Activated T-helper 1 cell treated with anti-CD3 and anti-CD28 coated beads, Interleukin-2, amount 50 U/mL, for 16 hours (primary cell): ENCODE measurements at places on chromosomes 7 and 10.
A peak's percentile ranks its signal among the peaks of the same experiment; 100 is the strongest.

- no peak for DNase-seq
Observed at GRCh38 chr10:86968271-86968993, at the start of gene ADIRF. TSS of gene ADIRF (plus strand) at chr10:86968482. CDS start at chr10:86968545, 63 bp downstream.

GRCh38 chr10:27730041-27730440, 15.6 kb downstream of the MKX start:
- no peak for DNase-seq

DNA sequence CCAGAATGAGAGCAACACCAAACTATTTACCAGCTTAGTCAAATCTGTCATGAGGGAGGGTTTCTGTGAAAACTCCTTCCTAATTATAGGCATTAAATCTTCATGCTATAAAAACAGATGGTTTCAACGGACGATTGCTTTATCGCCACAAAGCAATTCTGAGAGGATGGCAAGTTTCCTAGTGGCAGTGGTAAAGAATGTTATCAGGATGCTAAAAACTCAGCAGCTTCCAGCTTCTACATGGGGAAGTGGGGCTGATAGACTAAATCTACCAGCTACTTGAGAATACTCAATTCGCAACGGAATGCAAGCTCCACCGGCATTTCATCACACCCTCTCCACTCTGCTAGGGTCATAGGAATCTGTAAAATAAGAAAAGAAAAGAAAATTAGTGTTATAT, 41.8 kb downstream of the JCAD start:
- DNase-seq, result no peak

- no peak for DNase-seq
Observed at GRCh38 chr10:124699471-124700292, 44.5 kb downstream of the FAM53B start.

GRCh38 chr7:115721293-115722217, 309.0 kb downstream of the TFEC start:
- DNase-seq, result no peak

GRCh38 chr7:55427800-55428199, 62.7 kb downstream of the LANCL2 start:
- DNase-seq, result no peak

DNA sequence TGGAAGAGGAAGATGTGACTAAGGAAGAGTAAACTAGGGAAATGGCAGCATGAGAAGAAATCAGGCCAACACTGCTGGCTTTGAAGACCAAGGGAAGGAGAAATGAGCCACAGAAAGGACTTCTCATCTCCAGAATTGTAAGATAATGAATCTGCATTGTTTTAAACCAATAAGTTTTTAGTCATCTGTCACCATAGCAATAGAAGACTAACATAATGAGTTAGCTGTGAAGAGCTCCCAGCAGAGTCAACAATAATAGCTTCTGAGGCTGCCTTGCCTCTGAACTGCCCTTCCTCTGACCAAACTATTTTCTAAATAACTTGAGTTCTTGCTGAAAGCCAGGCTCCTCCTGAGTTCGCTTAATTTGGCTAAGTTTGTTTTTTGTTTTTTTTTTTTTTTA, 103.6 kb downstream of the CACNA2D1 start:
- DNase-seq, result no peak

DNA sequence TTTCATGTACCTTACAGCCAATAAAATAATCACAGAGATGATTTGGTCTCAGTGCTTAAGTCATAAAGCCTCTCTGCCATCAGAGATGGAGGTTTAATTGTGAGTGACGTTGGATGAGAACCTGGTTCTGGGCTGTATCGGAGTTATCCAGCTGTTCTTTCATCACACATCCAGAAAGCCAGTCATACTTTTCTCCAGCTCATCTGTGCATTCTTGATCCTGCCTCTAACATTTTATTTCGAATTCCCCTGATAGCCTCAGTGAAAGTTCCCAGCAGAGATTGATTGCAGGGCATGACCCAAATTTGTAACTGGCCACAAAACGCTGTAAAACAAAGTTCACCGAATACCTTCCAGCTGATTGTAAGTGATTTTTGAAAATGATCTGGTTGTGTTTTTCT, 212.6 kb upstream of the HABP2 start:
- no peak for DNase-seq

DNA sequence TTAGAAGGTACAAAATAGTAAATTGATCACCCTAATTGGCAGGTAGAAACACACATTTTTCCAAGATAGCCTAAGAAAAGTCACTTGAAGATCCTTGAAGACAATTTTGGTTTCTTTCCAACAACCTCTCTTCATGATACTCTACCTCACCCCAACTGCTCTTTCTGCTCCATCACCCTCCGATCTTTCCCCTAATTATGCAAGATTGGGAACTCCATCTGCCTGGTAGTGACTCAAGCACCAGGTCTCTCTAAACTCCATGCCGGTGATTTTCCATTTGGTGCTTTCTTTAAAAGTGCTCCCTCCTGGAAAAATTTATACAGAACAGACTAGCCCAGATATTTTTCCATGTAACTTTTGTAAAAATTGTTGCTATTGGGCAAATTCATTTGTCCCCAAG, 1.1 kb upstream of the AKR1B1 start:
- no peak for DNase-seq

- DNase-seq, result no peak
Observed at GRCh38 chr7:77685233-77685632, 11.0 kb upstream of the RSBN1L start.

- DNase-seq, result no peak
Observed at GRCh38 chr7:11206177-11206899, 232.7 kb downstream of the PHF14 start.

DNA sequence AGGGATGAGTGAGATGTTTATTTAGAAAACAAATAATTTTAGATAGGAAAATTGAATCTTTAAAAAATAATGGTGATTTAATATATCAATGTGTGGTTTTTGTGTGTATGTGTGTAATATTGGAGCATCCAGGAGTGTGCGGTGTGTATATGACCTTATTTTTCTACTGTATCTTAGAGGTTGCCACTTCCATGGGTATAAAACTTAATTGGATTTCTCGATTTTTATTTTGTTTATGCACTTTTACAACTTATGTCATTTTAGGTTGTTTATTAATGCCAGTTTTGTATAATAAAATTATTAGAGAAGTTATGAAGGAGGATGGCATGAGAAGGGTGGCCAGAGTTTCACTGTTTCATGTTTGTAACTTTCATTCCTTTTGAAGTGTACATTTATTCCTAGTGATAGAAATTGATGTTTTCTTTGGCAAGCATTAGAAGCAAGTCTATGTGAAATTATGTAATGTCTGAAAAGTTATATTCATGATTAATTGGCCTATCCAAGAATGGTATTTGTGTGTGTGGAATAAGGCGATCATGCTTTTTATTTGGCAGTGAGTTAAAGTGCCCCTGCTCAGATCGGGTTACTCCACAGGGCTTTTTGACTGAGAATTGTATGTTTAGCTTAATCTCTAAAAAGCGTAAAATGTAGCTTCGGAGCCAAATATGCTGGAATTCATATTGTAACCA, 110.3 kb downstream of the KAT6B start:
- no peak for DNase-seq

DNA sequence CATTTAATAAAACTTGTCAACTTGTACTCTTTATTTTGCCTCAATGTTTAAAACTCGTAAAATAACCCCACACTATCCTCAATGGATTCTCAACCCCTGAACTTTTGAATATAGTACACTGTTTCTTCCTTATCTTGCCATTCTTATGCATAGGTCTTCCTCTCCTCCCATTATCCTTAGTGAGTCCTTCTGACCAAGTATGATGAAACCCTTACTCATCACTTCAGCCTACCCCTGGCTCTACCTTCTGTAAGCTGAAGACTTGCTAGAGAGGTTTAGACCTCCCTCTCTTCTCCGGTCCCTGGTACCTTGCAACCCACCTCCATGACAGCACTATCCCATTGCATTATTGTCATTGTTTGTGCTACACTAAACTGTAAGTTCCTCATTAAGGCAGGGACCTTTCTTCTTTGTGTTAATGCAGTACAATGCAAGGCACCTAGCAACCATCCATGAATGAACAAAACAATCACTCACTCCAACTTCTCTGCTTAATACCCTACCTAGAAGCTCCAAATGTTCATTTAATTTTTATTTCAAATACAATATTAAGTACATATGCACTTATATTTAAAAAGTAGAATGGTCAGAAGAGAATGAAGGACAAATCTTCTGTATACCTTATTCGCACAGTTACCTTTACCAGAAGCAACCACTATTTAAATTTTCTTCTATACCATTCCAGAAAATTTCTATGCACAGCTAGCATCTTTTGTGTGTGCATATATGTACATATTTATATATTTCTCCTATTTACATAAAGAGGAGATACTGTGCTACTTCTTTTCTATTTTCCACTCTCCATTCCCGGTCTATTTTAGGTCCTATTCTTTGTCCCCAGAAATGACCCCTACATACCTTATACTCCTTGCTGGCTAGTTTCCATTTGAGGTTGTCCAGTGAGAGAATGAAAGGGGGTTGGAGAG, 77.5 kb downstream of the SLC16A9 start:
- no peak for DNase-seq

DNA sequence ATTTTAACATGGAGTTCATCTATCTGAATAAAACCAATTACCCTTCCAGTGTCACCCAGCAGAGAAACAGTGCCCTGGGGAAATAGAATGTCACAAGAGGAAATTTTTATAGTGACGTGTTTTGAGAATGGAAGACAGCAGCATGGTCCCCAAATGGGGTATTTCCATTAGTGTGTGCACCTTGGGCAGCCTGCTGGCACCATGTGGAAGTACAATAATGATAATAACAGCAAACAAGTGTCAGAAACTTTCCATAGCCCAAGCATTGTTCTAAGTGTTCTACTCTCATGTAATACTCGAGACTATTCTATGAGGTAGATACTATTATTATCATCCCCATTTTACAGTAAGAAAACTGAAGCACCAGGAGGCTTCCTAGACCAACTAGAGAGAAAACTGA, 2.2 kb upstream of the PDE1C start:
- DNase-seq, result no peak

- no peak for DNase-seq
Observed at GRCh38 chr7:6035165-6035564, 4.0 kb downstream of the ANKRD61 start.

DNA sequence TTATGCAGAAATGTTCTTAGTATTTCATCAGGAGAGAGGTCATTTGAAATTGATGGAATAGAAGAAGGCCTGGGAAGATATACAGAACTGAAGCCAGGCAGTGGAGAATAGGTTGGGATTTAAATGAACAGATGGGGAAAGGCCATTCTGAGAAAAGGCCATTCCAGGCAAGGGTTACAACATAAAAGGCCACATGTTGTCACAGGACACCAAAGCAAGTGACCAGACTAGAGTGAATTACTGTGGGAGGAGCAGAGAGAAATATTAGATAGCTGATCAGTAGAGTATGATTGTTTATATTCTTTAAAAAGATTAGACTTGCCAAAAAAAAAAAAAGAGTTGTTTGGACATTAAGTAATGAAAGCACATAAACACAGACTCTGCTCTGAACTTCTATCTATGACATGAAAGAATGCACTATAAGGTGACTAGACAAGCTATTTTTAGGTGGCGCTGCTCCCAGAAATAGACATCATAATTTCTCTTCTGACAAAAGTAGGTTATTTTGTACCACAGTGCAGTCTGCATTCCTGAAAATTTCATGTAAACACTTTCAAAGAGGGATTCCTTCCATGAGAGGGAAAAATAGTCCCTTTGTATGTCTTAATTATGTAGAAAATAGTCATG, 55.2 kb upstream of the DKK1 start:
- DNase-seq, result no peak

DNA sequence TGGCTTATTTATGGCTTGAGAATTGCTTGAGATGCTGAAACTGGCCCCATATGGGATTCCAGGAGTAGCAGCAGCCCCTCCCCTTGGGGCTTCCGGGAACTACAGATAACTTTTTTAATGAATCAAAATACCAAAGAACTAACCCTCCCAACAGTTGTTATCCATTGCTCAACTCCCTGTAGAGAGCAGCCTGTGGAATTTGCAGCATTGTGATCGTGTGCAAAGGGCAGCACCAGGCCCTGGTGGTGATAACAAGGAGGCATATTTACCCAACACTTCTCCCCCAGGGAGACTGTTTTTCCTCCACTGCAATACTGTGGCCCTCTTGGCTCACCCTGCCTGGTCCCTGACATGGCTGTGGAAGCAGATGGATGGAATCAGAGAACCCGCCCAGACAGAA, 196.2 kb downstream of the PLXNA4 start:
- DNase-seq, result no peak

DNA sequence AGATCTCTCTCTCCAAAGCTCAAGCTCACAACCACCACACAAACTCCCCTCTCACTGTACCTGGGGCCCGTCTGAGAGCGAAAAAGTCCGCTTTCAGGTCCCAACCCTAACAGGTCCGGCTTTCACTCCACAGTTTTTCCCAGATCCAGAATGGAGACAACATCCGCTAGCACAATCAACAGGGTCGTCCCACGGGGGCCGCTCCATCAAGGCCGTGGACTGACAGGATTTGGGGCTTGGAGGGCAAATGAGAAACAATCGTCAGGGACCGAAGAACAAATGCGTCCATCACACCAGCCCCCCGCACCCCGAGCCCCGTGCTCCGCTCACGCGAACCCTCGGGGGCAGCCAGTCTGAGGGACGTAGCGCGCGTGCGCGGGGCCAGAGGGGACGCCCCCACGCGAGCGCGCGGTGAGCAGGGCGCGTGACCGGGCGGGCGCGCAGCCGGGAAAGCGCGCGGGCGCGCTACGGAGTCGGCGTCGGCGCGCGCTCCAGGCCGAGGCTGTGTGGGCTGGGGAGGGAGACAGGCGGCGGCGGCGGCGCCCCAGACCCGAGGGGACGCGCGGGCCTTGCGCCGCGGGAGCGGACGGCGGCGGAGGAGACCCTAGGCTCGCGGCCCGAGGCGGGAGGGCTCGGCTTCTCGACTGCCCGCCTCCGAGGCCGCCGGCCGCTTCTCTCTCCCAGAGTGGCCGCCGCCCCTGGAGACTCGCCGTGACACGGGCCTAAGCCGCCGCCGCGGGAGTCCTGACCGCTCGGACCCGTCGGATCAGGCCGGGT, at the start of gene SLK:
SLK (plus strand) TSS at position 470 of the 777 bp plus-strand sequence. CDS start 606 bp downstream, outside the sequence.
- peak; percentile 57 for DNase-seq

DNA sequence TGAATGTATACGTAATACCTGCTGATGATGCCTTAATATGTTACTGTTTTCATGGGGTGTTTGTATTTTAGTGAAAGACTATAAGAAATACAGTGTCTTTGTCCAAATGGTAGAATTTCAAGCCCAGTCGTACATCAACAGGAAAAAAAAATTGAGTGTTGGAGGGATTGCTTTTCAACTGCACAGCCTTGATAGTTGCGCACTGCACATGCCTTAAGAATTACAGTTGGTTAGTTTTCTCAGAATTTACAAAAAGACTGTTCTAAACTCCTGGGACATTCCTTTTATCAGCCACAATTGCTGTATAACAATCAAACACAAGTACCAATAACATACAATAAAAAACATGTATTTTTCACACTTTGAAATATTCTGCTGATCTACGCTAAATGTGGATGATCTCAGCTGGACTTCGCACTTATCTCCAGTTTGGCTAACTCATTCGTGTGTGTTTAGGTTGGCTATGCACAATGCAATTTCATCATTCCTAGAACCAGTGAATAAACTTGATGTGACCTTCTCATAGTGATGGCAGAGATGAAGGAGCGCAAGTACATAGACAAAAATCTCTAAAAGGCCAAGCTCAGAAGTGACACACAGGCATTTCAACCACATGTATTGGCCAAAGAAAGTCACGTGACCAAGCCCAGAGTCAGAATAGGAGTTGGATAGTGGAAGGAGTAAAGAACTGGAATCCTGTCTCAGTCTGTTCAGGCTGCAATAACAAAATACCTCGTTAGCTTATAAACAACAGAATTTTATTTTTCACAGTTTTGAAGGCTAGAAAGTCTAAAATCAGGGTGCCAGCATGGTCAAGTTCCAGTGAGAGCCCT, 152.3 kb downstream of the IPMK start:
- no peak for DNase-seq

GRCh38 chr7:90900628-90901356, 304.7 kb downstream of the CDK14 start:
- no peak for DNase-seq
